Stimulated activated naive CD4-positive, alpha-beta T cell treated with Interleukin-2 at 50 U/mL for 16 hours (primary cell): ENCODE measurements at places on chromosomes 11 and 22.

DNA sequence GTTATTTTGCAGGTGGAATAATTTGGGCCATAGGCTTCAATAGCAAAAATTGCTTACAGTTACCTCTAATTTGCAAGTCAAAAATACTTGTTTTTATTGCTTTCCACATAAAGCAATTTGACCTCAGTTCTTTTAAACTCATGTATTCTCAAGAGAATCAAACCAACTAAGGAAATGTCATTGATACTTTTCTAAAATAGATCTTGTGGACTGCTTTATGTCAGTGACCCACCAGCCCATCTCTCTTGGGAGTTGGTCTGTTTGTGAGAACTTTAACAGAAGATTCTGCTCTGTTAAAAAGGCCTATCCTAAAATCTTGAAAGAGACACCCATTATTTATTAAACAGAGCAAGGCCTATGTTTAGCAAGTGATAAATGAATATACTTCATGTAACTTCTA, 75.2 kb downstream of the DDIAS start:
- no peak for DNase-seq

- no peak for DNase-seq
These were observed 837.8 kb downstream of the TBC1D22A start for GRCh38 chr22:47600281-47600680.

DNA sequence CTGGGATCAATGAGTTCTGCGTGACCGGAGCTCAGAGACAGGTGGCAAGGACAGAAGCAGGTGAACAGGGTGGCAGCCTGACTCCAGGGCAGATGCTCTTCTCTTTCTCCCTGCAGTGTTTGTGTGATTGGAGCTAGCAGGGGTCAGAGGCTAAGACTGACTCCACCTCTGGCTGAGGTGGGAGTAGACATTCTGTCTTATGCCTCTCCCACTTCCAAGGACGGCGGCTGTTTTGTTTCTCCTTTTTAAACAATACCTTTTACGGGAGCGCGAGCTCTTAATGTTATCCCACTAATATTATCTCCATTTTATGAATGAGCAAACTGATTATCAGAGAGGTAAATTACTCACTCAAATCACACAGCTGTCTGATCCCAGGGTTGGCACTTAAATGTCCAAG, 323.7 kb downstream of the MIAT start:
- DNase-seq, result no peak

GRCh38 chr22:23144932-23145877, at the start of gene RAB36:
RAB36 (plus strand) TSS chr22:23145477; CDS start chr22:23146617, 1,140 bp downstream.
- DNase-seq, result peak; percentile 88

DNA sequence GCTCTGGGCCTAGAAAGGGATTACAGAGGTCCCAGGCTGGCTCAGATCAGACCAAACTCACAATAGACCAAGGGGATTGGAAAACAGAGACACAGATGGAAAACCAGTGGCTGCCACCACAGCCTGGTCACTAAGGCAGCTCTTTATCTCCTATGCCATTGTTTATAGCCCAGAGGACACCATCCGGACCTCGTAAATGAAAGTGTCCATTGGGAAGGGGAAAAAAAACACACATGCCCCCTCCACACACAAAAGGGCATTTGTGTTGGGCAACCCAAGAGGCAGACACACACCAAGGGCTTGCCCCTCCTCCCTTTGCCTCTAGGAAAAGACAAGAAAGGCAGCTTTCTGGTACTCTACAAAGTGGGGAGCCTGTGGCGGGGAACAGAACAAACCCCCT, 85.9 kb downstream of the GAB2 start:
- DNase-seq, result no peak

GRCh38 chr22:43777286-43777685, 34.8 kb downstream of the EFCAB6 start:
- DNase-seq, result no peak

GRCh38 chr22:21714059-21714770, 21.4 kb downstream of the YPEL1 start:
- DNase-seq, result no peak
